ENCODE measurements at places on chromosomes 6 and 20. TPM values are rescaled to one million over a fixed set of nuclear protein-coding genes. Genes with fewer than 3 reads are reported as not detected.
A peak's percentile ranks its signal among the peaks of the same experiment; 100 is the strongest.

DNA sequence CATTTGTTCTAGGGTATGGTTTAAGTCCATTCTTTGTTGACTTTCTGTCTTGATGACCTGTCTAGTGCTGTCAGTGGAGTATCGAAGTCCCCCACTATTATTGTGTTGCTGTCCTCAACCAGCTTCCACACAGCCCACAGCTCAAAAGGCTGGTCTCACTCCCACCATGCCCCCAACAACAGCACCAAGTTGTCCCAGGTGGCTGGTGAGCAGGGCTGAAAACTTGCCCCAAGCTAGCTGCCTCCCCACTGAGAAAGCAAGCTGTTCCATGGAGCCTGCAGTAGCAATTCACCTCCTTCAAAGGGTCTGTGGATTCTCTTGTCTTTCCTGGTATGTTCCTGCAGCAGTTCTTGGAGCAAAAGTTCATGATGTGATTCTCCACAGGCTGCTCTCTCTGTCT is 221.0 kb downstream of the SYNDIG1 start:
- DNase-seq: no peak

DNA sequence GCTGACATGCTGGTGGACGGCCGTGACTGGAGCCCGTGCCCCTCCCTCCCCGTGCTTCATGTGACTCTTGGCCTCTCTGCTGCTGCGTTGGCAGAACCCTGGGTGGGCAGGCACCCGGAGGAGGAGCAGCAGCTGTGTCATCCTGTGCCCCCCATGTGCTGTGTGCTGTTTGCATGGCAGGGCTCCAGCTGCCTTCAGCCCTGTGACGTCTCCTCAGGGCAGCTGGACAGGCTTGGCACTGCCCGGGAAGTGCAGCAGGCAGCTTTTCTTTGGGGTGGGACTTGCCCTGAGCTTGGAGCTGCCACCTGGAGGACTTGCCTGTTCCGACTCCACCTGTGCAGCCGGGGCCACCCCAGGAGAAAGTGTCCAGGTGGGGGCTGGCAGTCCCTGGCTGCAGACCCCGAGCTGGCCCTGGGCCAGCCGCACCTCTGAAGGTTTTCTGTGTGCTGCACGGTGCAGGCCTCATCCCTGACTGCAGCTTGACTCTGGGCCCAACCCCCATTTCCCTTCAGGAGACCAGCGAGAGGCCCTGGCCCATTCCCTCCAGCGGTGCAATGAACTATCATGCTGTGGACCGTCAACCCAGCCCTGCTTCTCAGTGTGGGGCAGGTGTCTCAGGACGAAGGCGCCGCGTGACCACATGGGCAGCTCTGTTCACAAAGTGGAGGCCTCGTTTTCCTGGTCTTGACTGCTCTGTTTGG is 8.1 kb downstream of the NPBWR2 start:
- no peak for DNase-seq

GRCh38 chr6:107506145-107506544 is 16.2 kb downstream of the SOBP start:
- DNase-seq: no peak

DNA sequence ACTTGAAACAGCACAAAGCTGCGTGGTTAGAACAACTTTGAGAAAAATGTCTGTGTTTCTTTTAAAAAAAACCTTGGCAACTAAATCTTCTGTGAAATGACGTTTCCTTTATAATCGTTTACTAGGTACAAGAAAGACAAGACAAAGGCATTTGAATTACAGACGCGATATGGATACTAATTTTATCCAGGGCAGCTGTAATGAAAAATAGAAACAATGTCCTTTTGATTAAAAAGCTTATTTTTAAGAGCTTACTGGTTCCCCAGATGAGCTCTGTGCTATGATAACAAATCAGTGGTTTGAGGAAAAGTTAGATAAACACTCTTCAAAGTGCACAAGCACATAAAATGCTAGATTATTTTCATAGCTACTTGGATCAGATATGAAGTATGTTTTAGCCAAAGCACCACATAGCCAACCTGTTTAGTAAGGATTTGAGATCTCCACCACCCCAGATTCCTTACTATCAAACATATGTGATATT is 1.6 kb upstream of the SYNCRIP start:
- no peak for DNase-seq

- peak; percentile 21 for DNase-seq
These were observed 2.3 kb downstream of the BMP6 start for GRCh38 chr6:7727946-7728854.

DNA sequence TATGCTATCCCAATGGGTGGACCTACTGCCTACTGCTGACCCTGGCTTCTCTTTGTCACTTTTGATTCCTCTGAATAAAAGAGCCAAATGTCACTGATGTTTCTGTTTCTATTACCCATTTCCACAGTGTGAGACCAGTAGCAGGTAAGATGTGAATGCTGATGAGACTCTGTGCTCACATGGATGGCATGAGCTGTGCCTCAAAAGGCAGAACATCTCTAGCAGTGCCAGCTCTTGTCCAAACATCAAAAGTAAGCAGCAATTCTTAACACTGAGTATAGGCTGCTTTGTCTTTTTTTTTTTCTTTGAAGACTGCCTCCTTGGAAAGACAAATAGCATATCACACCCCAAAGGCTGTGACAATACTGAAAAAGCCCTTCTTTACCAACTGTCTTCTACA is 459.2 kb upstream of the RUNX2 start:
- no peak for DNase-seq

- DNase-seq: no peak
These were observed 48.2 kb downstream of the RFX6 start for GRCh38 chr6:116925088-116925794.

DNA sequence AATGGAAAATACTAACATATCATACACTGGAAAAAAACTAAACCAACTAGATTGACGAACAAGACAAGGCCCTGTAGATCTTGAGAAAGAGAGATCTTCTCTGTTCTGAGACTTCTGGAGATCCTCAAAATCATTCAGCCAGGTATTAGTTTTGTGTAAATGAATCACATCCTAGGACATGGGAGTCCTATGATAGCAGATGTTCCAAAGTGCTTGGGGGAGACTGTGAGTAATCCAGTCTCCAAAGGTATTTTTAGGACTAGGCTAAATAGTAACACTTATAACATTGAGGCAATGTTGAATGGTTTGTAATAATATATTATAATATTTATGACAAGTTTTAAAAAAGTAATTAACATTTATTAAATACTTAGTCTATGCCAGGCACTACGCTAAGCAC is 275.0 kb downstream of the BTBD9 start:
- no peak for DNase-seq

DNA sequence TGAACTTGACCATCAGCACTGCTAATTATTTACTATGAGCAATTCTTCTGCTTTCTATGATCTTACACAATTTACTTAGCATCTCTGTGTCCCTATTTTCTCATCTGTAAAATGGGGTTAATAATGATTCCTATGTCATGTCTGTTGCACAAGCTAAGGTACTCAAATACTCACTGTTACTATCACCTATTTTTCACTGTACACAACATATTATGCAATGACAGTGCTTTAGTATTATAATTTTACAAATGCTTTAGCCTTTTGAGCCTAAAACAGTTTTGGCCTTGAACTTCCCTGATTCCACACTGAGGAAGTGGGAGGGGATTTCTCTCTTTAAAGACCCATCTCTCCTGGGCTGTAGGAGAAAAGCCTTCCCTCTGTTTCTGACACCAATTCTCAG is 36.9 kb upstream of the THEMIS start:
- DNase-seq: no peak

PKHD1 gene
- not detected for polyA plus RNA-seq

DNA sequence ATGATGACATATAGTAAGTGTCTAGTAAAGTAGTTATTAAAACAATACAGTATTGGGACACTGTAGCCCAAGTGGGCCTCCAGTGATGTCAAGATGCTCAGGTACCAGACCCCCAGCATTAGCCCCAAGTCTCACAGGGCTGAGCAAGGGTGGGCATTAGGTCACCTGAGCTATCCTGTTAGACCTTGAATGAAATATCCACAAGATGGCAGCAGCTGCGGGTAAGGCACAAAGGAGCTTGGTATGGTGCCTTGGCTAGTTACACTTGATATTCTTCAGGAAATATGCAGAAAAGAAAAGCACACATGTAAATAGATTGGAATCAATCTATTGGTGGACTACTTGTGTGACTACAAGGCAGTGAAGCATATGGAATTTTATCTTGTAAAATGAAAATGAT is 701.8 kb upstream of the ADGRB3 start:
- DNase-seq: no peak

DNA sequence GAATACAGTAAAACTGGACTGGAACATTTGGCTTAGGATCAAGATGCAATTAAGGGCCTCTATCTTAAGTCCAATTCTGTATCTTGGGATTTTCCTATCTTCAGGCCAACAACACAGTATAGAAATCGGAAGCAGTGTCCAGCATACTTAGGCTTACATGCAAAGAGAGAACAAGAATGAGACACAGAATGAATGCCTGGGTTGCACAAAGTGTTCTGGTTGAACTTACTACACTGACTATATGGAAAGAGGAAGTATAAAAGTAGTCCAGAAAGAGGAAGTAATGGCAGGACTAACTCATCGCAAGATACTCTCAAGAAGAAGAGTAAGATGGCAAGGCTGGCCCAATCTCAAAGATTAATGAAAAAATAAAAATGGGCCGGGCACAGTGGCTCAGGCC is 87.6 kb downstream of the BTBD9 start:
- peak; percentile 62 for DNase-seq

DNA sequence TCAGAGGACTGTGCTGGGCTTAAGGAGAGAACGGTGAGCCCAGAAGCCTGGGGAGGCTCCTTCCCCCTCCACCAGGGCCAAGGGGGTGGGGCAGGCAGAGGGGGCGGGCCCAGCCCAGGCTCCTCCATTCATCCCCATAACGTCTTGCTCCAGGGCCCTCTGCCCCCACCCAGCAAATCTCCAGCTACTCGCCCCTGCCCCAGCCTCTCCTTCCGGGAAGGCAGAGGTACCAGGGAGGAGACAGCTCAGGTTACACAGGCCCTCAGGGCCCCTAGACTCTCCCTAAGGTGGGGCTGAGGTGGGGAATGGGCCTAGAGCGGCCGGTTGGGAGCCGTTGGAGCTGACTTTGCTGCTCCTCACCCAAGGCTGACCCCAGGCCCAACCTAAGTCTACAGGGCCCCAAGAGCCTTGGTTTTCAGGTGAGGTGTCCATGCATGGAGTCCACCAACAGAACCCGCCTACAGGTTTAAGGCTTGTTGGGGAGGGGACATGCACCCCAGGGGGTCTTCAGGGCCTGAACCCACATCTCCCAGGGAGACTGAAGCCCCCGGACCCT is 1.2 kb downstream of the LAMA5 start:
- no peak for DNase-seq

- no peak for DNase-seq
These were observed 126.2 kb downstream of the IMPG1 start for GRCh38 chr6:75946146-75946831.

DNA sequence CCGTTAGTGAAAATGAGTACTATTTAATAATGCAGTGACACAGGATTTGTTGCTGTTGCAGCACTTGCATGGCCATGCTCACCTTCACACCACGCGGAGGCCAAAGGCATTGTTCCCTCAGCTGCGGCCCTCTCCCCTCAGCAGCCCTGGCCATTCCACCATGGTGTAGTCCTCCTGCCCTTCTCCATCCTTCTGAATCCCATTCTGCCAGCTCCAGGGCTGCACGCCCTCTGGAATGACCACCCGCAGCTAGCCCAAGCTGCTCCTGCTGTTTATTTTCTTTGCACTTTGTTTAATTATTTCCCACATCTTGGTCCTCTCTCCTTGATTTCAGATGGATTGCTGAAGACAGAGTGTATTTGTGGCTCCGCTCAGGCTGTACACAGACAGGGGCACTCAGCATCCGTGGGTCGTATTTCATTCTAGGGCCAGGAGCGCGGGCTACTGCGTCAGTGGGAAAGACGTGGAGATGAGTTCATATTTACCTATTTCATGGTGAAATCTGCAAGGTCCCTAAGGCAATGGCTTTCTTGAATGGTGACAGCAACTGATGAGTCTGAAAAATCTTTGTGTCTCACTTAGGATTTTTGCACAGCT is 81.4 kb upstream of the DUSP22 start:
- DNase-seq: no peak

DNA sequence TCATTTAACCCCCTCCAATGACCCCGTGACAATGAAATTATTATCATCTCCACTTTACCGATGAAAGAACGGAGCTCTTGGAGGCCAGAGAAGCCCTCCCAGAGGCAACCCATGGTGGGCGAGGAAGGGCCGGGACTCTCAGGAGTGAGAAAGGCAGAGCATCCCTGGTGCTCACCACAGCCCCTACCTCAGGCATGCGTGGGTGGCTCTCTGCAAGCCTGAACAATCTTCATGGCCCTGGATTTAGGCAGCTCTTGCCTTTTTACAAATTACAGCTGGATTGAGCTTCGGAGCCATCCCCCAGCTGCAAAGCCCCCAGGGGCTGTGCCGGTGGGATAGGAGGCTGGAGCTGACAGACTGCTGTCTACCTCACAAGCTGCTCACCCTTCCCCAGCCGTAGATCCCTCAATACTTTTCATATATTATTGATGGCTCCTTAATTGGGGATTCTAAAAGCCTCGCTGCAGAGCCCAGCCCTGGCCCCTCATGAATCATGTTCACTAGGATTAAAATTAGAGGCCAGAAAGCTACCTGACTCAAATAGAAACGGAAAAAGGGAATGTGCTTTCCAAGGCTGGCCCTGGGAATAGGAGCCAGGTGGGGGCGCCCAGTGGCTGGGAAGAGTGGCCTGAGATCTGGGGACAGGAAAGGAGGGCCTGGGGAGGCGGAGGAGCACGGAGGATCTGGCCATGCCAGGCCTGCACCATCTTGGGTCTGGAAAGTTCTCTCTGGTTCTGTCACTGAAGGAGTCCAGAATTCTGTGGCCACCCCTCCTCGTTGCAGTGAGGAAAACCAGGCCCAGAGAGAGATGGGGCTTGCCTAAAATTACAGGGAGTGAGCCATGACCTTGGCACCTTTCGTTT is 29.1 kb downstream of the CPNE5 start:
- no peak for DNase-seq

DNA sequence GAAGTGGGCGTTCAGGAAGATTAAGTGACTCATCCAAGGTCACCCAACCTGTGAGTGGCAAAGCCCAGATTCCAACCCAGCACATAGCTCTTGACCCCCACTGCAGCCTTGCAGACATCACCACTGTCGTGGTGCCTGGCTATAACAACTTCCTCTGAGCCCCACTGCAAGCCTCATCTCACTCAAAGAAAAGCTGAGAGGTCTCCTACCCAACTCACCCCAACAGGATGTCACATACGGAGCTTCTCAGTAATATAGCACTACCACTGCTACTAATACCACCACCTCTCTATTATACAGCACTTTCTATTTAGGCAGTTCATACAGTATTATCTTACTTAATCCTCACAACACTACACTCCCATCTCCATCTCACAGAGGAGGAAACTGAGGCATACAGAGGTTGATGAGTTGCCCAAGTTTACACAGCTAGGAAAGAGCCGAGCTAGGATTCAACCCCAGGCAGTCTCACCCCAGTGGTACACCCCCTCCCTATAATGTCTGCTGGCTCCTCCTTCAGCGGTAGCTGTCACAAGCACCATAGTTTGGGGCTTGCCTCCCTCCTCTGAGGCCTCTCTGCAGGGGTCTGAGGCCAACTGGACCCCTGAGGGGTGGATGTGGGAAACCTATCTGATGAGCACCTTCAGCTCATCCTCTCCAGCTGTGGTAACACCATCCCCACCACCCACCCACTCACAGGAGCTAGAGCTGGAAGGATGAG is 19.5 kb downstream of the TFEB start:
- DNase-seq: no peak

- DNase-seq: no peak
These were observed 35.6 kb downstream of the UTRN start for GRCh38 chr6:144320741-144321140.

All from naive B cell (primary cell).